DMS 273 treated with DMSO at 0.1 percent for 48 hours (cell line): ENCODE measurements at places on chromosomes 1 and 21.
A peak's percentile ranks its signal among the peaks of the same experiment; 100 is the strongest.

DNA sequence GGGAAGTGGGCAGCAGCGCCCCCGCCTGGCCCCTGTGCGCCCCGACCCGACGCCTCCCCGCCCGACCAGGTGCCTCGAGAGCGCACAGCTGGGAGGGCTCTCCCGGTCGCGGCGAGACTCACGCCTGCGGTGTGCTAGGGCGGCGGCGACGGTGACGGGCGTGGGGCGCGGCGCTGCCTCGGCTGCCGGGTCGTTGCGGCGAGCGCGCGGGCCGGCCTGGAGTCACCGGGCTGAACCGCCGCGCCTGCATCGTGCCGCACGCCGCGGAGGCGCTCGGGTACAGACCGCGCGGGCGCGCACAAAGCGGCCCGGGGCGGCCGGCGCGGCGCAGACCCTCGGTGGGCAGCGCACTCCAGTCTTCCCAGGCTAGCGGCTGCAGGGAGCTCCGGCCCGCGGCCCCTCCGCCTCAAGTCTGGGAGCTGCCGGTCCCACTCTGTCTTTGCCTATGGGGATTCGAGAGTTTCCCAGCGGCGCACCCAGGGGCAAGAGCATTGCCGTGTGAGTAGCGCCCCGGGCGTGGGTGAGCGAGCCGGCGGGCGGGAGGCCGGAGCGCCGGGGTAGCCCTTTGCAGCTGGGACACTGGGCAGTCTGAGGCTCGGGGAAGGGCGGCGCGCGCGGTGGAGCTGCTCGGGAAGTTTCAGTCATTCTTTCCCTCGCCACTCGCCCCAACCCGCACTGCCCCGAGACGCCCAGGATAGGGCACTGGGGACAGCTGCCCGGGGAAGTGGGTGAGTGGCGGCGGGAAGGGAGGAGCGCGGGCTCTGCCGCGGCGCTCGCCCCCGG is at the start of gene SLC35F3:
SLC35F3 (plus strand) TSS at position 44 of the 783 bp plus-strand sequence.
- DNase-seq = peak; percentile 23

DNA sequence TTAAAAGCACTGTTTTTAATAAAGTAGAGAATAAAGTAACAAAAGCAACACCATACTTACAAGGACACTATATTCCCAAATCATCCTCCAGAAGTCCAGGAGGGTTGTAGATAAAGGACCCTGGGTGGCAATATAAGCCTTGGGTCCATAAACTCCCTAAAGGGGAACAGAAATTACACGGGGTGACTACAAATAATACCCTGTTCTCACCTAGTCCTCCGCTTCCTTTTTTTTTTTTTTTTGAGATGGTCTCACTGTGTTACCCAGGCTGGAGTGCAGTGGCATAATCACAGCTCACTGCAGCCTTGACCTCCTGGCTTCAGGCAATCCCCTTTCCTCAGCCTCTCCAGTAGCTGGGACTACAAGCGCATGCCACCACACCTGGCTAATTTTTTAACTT is 13.1 kb downstream of the PTPN22 start:
- no peak for DNase-seq

DNA sequence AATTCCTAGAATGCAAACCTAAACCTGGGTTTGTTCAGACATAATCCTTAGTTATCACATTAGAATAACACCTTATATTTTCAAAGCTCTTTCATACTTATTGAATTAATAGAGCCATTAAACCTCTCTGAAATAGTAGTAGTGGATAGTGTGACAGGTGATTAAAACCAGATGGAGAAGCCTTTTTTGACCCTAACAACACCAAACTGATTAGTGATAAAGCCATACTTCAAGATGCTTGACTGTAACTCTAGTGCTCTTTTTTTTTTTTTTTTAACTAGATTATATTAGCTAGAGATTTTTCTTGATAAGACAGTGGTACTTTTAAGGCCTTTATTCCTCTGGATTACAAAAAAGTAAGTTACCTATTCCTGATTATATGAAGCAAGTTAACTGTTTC is 190.1 kb downstream of the ST6GALNAC3 start:
- no peak for DNase-seq

GRCh38 chr1:43238085-43238484 is 31.7 kb upstream of the TMEM125 start:
- no peak for DNase-seq

- DNase-seq = peak; percentile 99
Observed at GRCh38 chr1:33152685-33153432, 29.0 kb downstream of the TRIM62 start.

DNA sequence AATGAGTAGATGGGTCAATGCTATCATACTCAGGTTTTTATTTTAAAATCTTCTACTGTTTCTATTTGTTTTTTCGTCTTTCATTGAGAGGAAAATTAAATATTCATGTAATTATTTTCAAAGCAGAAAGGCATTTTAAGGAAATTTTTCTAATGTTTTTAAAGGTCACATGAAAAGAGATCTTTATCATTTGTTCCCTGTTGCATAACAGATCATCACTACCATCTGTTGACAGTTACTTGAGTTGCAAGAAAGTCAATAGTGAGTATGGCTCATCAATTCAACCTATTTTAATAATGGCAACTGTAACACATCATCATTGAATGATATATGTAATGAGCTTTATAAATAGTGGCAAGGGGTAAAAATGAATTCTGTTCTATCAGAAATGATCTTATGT is 369.7 kb downstream of the DPYD start:
- DNase-seq = no peak

- no peak for DNase-seq
Observed at GRCh38 chr1:12305377-12305776, 75.5 kb downstream of the VPS13D start.

- DNase-seq = peak; percentile 75
Observed at GRCh38 chr1:22024485-22025367, 23.3 kb downstream of the CELA3A start.

- no peak for DNase-seq
Observed at GRCh38 chr1:165853528-165854075, 26.2 kb downstream of the UCK2 start.

- no peak for DNase-seq
Observed at GRCh38 chr1:200838676-200839445, 33.9 kb upstream of the GPR25 start.

DNA sequence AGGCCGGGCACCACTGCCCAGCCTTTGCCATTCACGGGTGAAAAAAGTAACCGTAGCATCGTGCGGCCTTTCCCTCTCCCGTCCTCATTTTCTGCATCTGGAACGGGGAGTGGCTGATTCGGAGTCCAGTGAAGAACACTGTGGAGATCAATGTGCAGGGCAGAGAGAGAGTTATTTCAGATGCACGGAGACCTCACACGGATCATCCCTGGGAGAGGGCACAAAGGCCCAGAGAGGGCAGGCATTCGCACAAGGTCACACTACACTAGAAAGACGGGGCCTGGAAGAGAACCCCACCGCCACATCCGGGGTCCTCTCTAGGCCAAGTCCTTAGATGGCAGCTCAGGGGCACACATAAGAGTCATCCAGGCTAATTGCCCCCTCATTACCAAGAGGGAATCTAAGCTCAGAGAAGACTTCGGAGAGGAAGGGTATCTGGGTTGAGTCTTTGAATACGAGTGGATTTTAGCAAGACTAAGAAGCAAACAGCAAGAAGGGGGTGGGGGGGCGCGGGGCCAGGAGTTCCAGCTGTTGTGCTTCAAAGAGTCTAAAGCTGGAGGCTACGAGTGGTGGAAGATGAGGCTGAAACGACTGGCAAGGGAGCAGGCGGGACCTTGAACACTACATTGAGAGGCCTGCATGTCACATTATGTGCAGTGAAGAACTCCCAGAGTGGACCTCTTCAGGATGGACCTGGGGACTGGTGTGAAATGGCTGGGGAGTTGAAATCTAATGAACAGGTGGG is 857 bp downstream of the GPX7 start:
- DNase-seq = no peak

GRCh38 chr21:41612674-41613532 is 104.9 kb upstream of the TMPRSS2 start:
- no peak for DNase-seq

DNA sequence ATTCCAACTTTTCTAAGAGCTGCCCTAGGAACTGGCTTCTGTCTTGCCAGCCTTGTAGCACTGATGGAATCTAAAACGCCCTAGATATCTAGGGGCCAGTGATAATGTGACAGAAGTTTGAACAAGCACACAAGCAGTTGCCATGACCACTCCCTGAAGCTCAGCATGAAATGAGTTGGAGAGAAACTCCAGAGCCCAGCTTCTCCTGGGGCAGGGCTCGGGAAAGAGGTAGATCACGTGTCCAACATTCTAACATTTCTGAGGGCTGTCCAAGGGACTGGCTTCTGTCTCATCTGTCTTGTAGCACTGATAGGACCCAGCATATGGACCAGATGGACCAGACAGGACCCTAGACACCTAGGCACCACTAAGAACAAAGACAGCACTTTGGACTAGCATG is 37.9 kb downstream of the OMA1 start:
- no peak for DNase-seq

- DNase-seq = no peak
Observed at GRCh38 chr1:1619917-1620361, 4.6 kb downstream of the MIB2 start.

GRCh38 chr21:38937286-38937790 is 131.6 kb downstream of the ETS2 start:
- DNase-seq = no peak

DNA sequence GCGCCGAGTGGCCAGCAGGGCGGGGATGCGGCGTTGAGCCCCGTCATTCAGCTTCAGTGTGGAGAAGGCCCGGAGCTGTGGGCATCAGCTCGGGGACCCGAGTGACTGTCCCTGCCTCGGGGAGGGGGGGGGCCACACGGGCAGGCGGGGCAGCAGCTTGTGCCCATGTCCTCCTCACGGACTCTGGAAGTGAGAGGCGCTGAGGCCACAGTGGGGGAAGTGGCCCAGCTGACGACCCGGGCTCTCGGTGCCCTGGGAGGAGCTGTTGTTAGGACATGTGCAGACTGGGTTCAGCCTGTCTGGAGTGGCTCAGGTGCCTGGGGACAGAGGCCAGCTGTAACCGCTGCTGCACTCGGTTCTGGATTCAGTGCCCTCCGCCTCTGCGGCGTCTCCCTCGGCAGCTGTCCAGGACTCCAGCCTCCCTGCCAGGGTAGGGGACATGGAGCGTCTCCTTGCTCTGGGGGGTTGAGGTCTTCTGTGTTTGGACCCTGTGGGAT is 71.1 kb downstream of the SKI start:
- DNase-seq = no peak

GRCh38 chr1:27868932-27869718 is 3.2 kb upstream of the THEMIS2 start:
- no peak for DNase-seq

GRCh38 chr1:85479491-85479890 is 14.5 kb upstream of the DDAH1 start:
- no peak for DNase-seq

DNA sequence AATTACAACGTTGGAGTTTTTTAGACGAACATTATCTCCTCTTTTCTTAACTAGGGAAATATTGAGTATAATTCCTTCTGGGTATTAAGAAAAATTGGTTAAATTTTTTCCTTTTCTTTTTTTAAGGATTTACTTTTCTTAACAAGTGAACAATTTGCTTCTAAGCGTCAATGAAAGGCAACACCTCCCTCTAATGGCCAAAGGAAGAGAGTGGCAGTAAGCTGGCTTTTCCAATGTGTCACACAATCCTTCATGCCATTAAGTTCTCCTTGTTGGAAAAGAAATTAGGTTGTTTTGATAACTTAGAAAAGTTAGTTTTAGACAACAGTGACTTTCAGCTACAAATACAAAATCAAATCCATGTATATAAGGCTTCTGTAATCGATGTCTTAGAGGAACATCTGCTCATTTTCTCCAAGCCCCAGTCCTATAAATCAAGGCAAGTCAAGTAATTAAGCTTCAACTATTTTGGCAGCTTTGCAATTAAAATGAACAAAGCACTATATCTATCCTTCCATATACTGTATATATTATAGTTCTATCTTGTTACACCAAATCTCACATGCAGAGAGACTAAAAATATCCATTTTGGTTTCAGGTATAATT is 62.8 kb downstream of the EDEM3 start:
- peak; percentile 11 for DNase-seq

GRCh38 chr1:27915082-27915575 is 19.7 kb upstream of the SMPDL3B start:
- no peak for DNase-seq

DNA sequence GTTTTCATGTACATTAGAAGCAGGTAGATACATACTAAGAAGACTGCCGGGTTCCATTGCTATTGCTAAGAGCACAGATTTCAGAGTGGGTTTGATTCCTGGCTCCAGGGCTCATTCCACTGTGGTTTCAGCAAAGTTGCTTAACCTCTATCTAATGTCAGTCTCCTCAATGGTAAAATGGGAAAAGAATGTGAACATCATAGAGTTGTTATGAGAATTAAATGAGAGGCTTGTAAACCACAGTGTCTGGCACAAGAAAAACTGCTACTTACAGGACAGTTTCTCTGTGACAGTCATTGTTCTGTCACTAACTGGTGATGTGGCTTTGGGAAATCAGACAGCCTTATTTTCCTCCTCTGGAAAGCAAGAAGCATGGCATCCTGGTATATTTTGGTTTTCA is 10.7 kb upstream of the PLXNA2 start:
- DNase-seq = no peak

DNA sequence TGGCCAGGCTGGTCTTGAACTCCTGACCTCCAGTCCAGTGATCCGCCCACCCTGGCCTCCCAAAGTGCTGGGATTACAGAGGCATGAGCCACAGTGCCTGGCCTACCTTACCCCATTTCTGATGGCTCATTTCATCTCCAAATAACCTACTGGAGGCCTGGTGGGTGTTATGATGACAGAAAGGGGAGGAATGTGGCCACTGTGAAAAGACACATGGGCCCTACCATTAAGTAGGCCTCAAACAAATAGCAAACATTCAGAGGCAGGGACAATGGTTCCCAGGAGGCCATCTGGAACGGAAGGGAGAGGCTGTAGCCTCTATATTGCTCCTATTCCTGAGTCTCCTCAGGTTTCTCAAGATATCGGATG is 932 bp upstream of the FCRLA start:
- no peak for DNase-seq

- no peak for DNase-seq
Observed at GRCh38 chr1:198318085-198318484, 161.3 kb downstream of the NEK7 start.

- DNase-seq = no peak
Observed at GRCh38 chr1:6770751-6771440, 14.4 kb upstream of the CAMTA1 start.

GRCh38 chr21:33289199-33289819 is 23.1 kb downstream of the IL10RB start:
- DNase-seq = no peak

- no peak for DNase-seq
Observed at GRCh38 chr1:71638081-71638766, 557.4 kb upstream of the ZRANB2 start.

DNA sequence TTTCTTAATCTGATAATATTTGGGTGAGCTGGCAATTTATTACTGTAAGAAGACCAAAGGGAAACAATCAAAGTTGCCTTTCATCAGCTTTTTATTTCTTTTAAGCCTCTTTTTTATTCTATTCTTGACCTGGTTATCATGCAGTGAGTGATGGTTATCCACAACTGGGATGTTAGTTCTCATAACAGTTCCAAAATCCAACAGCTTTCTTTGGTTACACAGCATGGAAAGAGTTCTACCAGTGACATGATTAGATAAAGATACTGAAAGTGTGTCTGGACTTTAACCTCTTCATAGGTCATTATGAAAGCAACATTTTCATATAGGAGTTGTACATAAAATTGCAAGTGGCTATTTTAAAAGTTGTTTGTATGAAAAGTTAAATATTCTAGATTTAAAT is 163.0 kb downstream of the SYT2 start:
- DNase-seq = no peak

GRCh38 chr1:196105901-196106300 is 502.3 kb downstream of the KCNT2 start:
- no peak for DNase-seq

GRCh38 chr1:115239426-115239825 is 98.6 kb downstream of the NGF start:
- no peak for DNase-seq
